Left ventricle myocardium inferior (tissue), 1 donor: ENCODE measurements at places on chromosomes 6 and 20. TPM values are rescaled to one million over a fixed set of nuclear protein-coding genes. Genes with fewer than 3 reads are reported as not detected.

Gene UNC93A
- total RNA-seq, result not detected

Gene SPDEF
- total RNA-seq, result 0.11 TPM

Gene COL19A1
- total RNA-seq, result 1.9 TPM

Gene KDM1B
- 14.3 TPM for total RNA-seq

Gene TSPO2
- not detected for total RNA-seq

Gene HAO1
- total RNA-seq, result not detected

Gene GPSM3
- total RNA-seq, result 5.0 TPM

Gene OPN5
- total RNA-seq, result not detected

Gene C6orf163
- 1.6 TPM for total RNA-seq

Gene PRR18
- not detected for total RNA-seq

- peak overlapping the region; percentile 38 for H3K27ac ChIP-seq
- no peak for DNase-seq
Observed at GRCh38 chr20:37734228-37734985, 40.6 kb downstream of the CTNNBL1 start.

- no peaks in the 10 kb centered on the region for H3K27me3 ChIP-seq
- H3K4me1 ChIP-seq, result peaks cover 41% of the 10 kb centered on the region
- no peak overlapping the region for H3K4me3 ChIP-seq
- DNase-seq, result no peak
- no peaks in the 10 kb centered on the region for H3K36me3 ChIP-seq
Observed at GRCh38 chr6:37238381-37238780, 19.2 kb upstream of the TBC1D22B start.

GRCh38 chr6:100236389-100236788 lies 228.3 kb downstream of the SIM1 start:
- no peaks in the 10 kb centered on the region for H3K4me1 ChIP-seq
- H3K27ac ChIP-seq, result no peak overlapping the region
- H3K27me3 ChIP-seq, result peaks cover 7% of the 10 kb centered on the region
- H3K4me3 ChIP-seq, result no peak overlapping the region

GRCh38 chr6:136085370-136086115 lies 164.6 kb downstream of the MTFR2 start:
- H3K27me3 ChIP-seq, result no peaks in the 10 kb centered on the region
- DNase-seq, result no peak
- no peaks in the 10 kb centered on the region for H3K36me3 ChIP-seq
- H3K27ac ChIP-seq, result peak overlapping the region; percentile 54
- H3K4me1 ChIP-seq, result peaks cover 88% of the 10 kb centered on the region

DNA sequence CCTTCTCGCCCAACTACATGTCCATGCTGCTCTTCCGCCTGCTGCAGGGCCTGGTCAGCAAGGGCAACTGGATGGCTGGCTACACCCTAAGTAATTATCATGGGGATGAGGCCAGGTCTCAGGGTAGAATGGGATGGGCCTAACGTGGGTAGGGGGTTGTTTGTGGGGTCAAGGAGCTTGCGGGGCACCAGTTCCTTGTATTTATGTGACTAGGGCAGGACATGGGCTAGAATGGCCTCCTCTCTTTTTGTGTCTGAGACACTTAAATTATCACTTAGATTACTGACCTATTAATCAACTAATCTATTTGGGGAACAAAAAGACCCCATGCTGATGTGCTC lies 10.7 kb downstream of the SLC22A1 start:
- H3K36me3 ChIP-seq, result no peaks in the 10 kb centered on the region
- H3K27ac ChIP-seq, result no peak overlapping the region
- no peak for DNase-seq
- no peaks in the 10 kb centered on the region for H3K27me3 ChIP-seq
- H3K4me3 ChIP-seq, result no peak overlapping the region
- no peaks in the 10 kb centered on the region for H3K4me1 ChIP-seq

DNA sequence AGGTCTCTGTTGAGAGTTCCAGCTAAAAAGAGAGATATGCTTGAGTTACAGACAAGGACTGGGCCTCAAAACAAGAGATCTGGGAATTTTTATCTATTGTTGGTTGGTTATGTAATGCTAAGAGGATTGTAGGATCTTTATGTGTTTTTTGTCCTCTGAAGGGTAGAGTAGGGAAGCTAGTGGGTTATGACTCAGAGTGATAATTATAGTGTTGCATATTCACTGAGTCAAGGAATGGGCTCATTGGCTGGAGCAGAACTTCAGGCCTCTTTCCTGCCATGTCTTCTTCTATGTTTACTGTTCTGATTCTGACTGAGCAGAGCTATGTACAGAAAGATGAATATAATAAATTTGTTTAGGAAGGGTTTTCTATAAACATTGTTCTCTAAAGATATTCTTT lies 66.1 kb upstream of the NOX3 start:
- no peaks in the 10 kb centered on the region for H3K36me3 ChIP-seq
- no peaks in the 10 kb centered on the region for H3K4me1 ChIP-seq
- H3K27me3 ChIP-seq, result no peaks in the 10 kb centered on the region
- no peak overlapping the region for H3K27ac ChIP-seq

DNA sequence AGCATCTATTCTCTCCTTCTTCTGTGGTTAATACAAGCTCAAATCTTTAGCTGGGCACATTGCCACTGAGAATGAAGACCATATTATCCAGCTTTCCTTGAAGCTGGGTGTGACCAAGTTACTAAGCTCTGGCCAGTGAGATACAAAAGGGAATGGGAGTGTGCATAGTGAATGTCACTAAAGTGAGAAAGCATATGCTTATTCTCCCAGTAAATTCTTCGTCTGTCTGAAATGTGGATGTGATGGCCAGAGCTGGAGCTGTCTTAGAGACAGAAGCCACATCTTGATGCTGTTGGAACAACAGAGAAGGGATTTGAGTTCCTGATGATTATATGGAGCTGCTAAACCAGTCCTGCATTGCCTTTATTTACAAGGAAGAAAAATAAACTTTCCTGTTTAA lies 60.1 kb downstream of the SESN1 start:
- H3K4me1 ChIP-seq, result peaks cover 62% of the 10 kb centered on the region
- H3K4me3 ChIP-seq, result no peak overlapping the region
- DNase-seq, result no peak
- H3K27ac ChIP-seq, result no peak overlapping the region

GRCh38 chr6:5398530-5398929 lies 137.2 kb downstream of the FARS2 start:
- no peak overlapping the region for H3K27ac ChIP-seq
- H3K27me3 ChIP-seq, result no peaks in the 10 kb centered on the region
- no peaks in the 10 kb centered on the region for H3K36me3 ChIP-seq
- H3K4me3 ChIP-seq, result no peak overlapping the region
- no peak for DNase-seq

DNA sequence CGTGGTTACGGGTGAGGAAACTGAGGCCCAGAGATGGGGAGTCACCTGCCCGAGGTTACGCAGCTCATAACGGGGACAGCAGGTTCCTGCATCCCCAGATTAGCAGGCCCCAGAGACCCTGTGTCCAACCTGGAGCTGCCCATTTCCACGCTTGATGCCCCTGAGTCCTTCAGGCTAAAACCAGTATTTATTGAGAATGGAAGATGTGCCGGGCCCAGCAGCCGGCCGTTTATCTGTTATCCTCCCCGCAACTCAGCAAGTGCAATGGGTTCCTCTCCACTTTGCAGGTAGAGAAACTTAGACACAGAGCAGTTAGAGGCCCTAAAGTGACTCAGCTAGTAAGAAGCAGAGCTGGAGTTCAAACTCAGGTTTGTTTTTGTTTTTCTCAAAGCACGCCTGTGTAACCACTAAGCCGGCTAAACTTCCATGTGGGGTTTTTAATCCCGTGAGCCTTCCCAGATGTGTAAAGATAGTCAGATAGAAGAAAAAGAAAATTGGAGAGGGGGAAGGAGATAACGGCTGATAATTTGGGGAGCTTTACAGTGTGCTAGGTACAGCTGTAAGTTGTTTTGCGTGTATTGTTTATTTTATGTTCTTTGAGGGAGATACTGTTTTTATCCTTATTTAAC lies 775 bp downstream of the PFDN4 start:
- peak overlapping the region; percentile 97 for H3K4me3 ChIP-seq
- peak overlapping the region; percentile 98 for H3K27ac ChIP-seq
- H3K27me3 ChIP-seq, result no peaks in the 10 kb centered on the region
- peaks cover 3% of the 10 kb centered on the region for H3K36me3 ChIP-seq
- H3K4me1 ChIP-seq, result peaks cover 46% of the 10 kb centered on the region
- DNase-seq, result no peak

DNA sequence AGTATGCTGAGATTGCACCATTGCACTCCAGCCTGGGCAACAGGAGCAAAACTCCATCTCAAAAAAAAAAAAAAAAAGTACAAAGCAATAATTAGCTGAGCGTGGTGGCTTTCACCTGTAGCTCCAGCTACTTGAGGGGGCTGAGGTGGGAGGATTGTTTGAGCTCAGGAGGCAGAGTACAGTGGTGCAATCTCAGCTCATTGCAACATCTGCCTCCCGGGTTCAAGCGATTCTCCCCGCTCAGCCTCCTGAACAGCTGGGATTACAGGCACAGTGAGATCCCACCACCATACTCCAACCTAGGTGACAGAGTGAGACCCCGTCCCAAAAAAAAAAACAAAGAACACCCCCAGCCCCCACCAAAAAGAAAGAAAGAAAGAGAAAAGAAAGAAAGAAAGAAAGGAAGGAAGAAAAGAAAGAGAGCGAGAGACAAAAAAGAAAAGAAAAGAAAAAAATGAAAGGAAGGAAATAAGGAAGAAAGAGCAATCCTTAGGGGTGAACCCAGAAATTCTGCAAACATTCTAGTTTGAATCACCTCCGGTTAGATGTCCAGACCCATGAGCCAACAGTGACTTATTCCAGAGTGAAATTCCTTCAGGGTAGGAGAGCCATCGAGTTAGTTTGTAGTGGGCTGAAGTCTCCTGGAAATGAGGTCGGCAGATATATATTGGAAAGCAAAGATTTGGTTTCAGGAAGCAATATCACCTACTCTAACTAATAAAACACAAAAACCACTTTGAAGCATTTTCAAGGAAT lies 3.2 kb upstream of the RIPOR3 start:
- H3K27me3 ChIP-seq, result peaks cover 23% of the 10 kb centered on the region
- H3K36me3 ChIP-seq, result no peaks in the 10 kb centered on the region
- H3K4me3 ChIP-seq, result no peak overlapping the region
- DNase-seq, result no peak

GRCh38 chr6:33417128-33417902 lies 592 bp downstream of the CUTA start:
- no peak for DNase-seq
- H3K36me3 ChIP-seq, result peaks cover 43% of the 10 kb centered on the region
- H3K27me3 ChIP-seq, result no peaks in the 10 kb centered on the region
- H3K4me1 ChIP-seq, result peaks cover 67% of the 10 kb centered on the region
- peak overlapping the region; percentile 86 for H3K4me3 ChIP-seq

GRCh38 chr6:4803343-4803744 lies 27.1 kb downstream of the CDYL start:
- no peak for DNase-seq
- H3K27me3 ChIP-seq, result no peaks in the 10 kb centered on the region
- peaks cover 57% of the 10 kb centered on the region for H3K4me1 ChIP-seq
- no peak overlapping the region for H3K27ac ChIP-seq

- no peak overlapping the region for H3K27ac ChIP-seq
- no peaks in the 10 kb centered on the region for H3K27me3 ChIP-seq
- H3K4me3 ChIP-seq, result no peak overlapping the region
- peaks cover 38% of the 10 kb centered on the region for H3K36me3 ChIP-seq
Observed at GRCh38 chr6:127279815-127280214, 13.2 kb downstream of the RNF146 start.

DNA sequence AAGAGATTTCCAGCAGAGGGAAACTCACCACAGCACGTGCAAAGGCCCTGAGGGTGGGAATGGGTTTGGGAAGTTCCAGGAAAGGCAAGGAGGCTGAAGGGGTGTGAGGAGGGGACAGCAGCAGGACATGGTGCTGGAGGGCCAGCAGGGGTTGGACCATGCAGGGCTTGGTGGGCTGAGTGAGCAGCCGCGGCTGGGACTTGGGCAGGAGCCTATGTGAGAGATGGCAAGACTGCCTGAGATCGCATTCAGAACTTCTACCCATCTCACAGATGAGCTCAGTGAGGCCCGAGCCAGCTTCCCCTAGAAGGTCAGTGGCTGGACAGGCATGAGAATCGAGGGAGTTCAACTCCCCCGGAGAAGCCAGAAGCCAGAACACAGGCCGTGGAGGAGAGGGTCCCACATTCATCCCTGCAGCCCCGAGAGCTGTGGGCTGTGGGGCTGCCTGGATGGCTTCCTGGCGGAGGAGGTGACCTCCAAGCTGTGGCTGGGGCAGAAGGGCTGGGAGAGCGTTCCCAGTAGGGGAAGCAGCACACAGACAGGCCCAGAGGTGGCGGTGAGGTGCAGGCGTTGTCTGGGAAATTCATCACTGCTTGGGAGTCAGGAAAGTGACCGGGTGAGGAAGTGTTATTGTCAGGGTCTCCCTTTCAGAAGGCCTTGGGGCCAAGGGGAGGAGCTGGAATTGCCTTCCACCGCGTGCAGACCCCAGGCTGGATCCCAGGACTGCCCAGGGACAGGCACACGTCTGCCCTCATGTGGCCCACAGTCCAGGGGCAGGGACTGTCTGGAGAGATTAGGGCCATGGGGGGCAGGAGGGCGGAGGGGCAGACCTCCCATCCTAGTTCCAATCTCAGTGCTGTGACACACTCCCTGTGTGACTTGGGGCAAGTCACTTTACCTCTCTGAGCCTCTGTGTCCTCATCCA lies 103.8 kb downstream of the CEBPB start:
- H3K27ac ChIP-seq, result peak overlapping the region; percentile 81
- peaks cover 35% of the 10 kb centered on the region for H3K4me1 ChIP-seq
- no peaks in the 10 kb centered on the region for H3K27me3 ChIP-seq
- H3K4me3 ChIP-seq, result no peak overlapping the region
- no peak for DNase-seq
- no peaks in the 10 kb centered on the region for H3K36me3 ChIP-seq
